Stimulated activated CD8-positive, alpha-beta memory T cell treated with anti-CD3 and anti-CD28 coated beads, Interleukin-15, amount 100 ng/mL, for 24 hours (primary cell): ENCODE measurements at places on chromosomes 12 and 14.

- DNase-seq, result no peak
Measured at GRCh38 chr14:51369814-51370213, 129.8 kb downstream of the TMX1 start.

GRCh38 chr14:34872822-34873588 is 2.2 kb downstream of the BAZ1A start:
- no peak for DNase-seq

GRCh38 chr12:124713041-124713435 is 145.6 kb upstream of the NCOR2 start:
- DNase-seq, result no peak

DNA sequence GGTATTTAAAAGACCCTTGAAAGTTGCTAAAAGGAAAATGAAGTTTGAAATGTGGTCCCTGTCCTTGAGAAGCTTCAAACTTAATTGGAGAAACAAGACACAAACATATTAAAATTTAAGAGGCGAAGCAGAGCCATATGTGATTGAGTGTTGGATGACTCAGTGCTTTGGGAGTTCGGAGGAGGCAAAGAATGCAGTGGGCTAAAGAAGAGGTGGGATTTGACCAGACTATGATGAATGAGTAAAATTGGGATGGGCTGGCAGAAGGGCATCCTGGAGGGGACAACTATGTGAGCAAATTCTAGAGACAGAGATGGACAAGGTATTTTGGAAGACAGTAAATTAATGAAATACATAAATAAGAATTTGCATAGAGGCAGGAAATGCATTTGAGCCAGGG is 358.6 kb downstream of the EGLN3 start:
- DNase-seq, result no peak

DNA sequence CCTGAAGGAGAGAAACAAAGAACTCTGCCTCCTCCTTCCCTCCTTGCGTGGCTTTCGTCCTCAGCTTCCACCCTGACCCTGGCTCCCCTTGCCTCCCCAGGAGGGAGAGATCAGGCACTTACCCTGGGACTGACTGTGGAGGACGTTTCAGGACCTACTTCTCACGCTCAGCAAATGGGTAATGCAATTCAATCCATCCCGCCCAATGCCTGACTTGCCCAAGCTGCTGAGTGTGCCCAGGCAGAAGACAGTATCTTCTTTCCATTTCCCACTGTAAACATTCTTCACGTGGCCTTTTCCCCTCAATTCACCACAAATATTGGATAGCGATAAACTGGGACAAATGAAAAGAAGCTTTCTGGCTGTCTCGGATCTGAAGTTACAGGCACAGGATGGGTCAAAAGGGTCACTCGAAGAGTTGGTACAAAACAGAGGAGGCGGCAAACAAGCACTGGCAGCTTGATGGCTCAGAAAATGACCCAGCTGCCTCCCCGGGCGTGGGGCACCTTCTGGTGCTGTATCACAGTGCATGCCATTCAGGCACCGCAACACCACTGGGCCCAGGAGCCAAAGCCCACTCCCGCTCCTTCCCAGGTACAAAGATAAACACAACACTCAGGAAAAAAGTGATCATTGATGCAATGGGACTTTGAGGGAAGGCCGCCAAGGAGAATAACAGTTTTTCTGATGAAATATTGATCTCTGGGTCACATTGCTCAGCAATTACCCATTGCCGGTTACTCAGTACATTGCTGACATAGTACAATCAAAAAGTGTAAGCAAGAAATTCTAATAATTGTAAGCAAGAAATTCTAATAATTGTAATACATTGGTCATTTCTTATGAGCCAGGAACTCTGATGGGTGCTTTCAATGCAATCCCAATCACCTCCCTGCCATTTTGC is 65.8 kb downstream of the TRIM9 start:
- DNase-seq, result no peak

DNA sequence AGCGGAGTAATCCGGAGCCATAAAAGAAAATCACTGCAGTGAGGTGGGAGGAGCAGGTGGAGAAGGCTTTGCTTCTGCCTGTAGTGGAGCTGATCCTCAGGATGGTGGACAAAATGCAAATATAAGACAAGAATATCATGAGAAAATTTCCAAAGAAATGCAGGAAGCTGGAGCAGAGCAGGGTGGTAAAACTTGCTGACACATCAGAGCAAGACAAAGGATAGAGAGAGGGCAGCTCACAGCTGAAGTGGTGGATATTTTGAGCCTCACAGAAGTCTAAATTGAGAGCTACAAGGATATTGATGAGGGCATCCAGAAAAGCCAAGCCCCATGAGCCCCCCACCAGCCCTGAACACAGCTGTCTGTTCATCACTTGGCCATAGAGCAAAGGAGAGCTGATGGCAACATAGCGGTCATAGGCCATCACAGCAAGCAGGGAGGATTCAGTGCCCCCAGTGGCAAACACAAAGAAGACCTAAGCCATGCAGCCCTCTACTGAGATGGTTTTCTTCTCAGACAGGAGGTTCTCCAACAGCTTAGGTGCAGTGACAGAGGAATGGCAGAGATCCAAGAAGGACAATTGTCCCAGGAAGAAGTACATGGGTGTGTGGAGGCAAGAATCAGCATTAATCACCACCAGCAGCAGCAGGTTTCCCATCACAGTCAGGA is 30.0 kb upstream of the ANP32D start:
- no peak for DNase-seq

DNA sequence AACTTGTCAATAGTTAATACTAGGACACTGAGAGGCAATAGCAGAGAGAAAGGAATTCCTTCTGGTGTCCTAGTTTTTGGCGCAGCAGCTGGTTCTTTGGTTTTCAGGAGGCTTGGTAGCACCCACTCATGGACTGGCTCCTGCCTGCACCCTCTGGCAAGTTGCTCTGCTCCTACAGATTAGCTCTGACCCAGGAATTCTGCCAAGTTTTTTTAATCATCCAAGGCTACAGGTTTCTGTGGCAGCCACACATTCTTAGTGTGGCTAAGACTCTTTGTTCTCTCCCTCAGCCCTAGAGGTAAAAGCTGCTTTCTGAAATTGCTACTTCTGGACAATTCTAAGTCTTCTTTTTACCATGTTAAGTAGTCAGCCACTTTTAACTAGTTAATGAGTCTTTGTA is 72.0 kb upstream of the FKBP4 start:
- no peak for DNase-seq
